ENCODE measurements at places on chromosomes 3 and 15.
A peak's percentile ranks its signal among the peaks of the same experiment; 100 is the strongest.

GRCh38 chr15:75952525-75952924 is 48.8 kb downstream of the FBXO22 start:
- no peak for DNase-seq

- no peak for DNase-seq
These were observed 100.3 kb downstream of the STRIT1 start for GRCh38 chr3:155192957-155193746.

GRCh38 chr15:98455904-98456303 is 192.4 kb upstream of the IGF1R start:
- DNase-seq, result no peak

DNA sequence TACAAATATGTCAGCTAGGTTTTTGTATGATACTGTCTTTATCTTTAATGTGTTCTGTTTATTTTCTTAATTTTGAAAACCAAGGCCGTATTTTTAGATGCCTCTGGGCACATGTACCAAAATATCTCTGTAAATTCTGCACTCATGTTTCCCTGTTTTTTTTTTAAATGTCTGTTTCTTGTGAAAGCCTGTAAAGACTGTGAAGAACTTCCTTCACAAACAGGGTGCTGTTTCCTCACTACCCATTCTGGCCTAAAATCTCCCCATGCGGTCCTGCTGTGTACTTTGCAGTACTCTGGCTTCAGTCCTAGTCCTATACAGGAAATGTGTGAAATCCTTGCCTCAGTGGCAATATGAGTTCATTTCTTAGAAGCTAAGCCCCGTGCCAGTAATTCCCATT is 133.4 kb upstream of the ZBTB20 start:
- no peak for DNase-seq

GRCh38 chr3:77319711-77320110 is 279.8 kb downstream of the ROBO2 start:
- DNase-seq, result peak; percentile 29

DNA sequence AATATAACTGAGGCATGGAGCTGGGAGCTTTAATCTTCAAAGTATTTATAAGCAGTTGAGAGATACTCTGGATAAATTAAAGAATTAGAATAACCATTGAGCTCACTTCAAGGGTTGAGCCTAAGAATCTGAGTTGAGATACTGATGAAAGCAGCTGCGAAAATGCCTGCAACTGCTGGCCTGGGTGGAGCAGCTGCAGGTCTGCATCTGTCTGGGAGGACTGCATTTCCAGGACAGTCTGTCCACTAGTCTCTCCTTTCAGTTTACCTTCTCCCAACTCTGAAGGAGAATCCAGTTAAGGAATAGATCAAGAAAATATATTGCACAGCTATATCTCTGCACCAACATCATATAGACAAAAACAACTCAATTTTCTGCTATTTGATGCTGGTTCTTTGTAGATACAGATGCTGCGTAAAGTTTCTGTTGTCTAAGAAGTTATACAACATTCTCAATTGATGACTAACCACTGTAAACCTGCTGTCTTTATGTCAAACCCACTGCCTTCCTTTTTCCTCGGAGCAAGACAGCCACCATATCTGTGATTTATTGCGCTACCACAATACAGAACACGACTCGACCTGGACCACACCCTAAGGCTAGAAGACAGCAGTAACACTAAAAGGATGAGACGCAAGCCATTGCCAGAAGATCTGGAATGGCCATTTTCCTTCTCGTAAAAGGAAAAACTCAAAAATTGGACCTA is 245.1 kb downstream of the MAGI1 start:
- DNase-seq, result no peak

- DNase-seq, result no peak
These were observed 252.8 kb upstream of the RORA start for GRCh38 chr15:61481886-61482285.

DNA sequence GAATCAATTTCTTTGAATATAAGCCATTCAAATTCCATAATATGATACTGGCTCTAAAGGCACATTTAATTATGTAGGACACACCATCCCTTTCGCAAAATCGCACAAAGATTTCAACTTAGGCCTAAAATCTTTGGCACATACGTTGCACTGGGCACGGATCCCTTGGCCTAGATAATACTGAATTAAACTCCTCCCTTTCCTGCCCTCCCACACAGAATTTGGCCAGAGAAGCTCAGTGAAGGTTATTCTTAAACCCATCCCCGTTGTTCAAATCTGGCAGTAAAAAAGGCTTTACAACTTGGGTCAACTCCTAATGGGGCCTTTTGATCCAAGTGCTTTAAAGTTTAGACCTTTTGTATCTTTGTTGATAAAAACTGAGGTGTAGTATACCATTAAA is 247.2 kb downstream of the PTPRG start:
- DNase-seq, result no peak

DNA sequence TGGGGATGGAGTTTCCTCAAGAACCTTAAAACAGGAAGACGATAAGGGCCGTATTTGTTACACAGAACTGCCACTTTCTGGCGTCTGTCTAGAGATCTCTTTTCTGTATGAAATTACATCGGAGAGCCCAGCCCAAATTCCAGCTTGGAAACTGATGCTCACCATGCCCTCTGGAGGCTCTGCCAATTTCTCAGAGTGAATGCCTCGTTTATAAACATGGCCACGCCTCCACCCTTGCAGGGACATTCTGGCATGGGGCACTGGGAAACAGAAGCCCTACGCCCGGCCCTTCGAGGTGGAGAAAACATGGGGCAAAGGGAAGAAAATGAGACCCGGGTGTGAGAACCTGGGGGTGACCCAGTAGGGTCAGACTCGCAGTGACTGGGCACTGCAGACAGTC is 53.4 kb upstream of the SEC13 start:
- no peak for DNase-seq

DNA sequence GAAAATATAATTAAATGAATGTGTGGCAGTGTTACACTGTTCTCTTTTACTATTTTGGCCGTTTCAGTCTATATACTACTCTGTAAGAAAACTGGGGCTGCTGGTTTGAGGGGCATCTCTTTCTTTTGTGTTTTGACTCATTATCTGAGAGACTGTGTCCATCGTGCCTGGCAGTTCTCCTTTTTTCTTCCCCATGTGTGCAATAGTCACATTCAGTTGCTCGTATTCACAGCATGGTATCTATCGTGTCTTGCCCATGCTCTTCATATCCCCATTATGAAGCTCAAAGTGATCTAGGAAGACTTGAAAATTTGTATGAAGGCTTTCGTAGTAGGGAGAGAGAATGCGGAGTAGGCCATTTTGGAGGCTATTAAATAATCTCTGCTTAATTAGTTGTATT is 29.8 kb upstream of the FAH start:
- DNase-seq, result peak; percentile 80

GRCh38 chr3:188931531-188931930 is 240.2 kb upstream of the TPRG1 start:
- DNase-seq, result no peak

DNA sequence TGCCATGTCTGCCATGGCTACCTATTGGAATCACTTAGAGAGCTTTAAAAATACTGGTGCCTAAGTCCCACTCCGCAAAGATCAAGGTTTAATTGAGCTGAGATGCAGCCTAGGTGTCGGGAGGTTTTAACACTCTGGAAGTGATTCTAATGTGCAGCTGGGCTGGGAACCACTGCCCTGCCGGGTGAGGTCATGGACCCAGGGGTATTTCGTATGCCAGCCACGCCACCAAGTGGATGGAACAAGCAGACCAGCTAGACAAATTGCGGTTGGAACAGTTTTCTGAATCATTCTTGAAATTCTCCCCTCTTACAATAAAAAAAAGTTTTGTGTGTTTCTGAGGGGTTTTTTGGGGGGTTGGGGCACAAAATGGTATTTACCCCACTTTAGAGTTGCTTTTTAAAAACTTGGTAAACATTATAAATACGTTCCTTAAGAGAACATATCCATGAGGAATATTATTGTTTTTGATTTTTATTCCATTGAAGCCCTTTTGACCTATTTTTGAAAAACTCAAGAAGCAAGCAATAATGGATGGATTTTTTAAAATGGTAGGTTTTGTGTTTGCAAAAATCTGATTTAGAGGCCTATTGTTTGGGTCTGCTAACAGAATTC is 66.2 kb upstream of the CSTA start:
- peak; percentile 83 for DNase-seq

- DNase-seq, result no peak
These were observed 4.2 kb downstream of the SLC28A1 start for GRCh38 chr15:84888639-84889038.

GRCh38 chr3:56904552-56905215 is 102.9 kb upstream of the ARHGEF3 start:
- DNase-seq, result no peak

- no peak for DNase-seq
These were observed 64.6 kb upstream of the P2RY1 start for GRCh38 chr3:152770296-152770695.

- no peak for DNase-seq
These were observed 4.8 kb upstream of the SACM1L start for GRCh38 chr3:45684327-45684892.

GRCh38 chr15:100598655-100599054 is 3.3 kb downstream of the LINS1 start:
- DNase-seq, result no peak

- no peak for DNase-seq
These were observed 263.3 kb upstream of the NR2E3 start for GRCh38 chr15:71547011-71547410.

DNA sequence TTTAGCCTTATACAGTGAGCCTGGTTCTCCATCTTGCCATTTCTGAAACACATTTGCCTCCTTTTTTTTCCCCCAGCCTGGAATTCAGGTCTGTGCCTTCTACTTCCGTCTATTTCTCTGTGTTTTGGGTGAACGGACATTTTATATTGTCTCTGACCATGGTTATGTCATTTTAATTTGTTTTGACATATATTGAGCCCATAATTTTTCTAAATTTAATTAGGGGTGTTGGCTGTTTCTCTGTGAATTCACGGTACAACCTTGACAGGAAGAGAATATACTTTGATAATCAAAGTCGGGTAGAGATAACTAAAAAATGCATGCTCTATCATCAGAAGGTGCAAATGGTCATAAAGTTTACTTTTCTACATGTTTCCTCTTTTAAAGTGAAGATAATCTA is 361.4 kb downstream of the VGLL3 start:
- no peak for DNase-seq

DNA sequence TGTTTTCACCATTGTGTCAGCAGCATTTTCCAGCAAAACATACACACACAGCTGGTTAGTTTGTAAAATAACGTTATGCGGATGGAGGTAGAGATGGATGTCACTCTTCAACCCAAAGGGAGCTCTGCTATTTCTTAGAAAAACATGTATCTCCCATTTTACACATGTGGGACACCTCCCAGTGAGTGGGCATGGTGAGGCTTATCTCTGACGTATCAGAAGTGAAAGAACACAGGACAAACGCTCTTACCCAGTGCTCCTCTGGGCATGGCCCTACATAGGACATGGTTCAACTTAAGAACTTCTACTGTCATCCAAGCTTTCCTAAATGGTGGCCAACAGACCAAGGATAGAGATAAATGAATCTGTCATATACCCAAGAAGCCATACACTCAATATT is 2.1 kb downstream of the FAM240A start:
- DNase-seq, result no peak

DNA sequence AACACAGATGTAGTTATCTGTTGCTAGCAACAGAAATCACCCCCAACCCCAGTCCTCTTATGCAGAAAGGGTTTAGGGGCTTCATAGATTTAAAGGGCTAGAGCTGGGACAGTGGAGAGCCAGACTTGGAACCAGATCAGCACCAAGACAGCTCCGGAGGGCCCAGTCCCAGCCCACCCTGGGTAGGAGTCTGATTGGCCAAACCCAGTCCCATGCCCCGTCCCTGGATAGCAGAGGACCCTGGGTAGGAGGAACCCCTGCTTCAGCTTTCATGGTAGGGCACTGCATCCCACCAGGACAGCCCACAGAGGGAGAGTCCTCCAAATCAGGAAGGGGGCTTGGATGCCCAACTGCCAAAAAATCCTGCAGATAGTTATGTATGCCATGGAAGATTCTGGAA is 103.0 kb downstream of the CORO2B start:
- DNase-seq, result no peak

DNA sequence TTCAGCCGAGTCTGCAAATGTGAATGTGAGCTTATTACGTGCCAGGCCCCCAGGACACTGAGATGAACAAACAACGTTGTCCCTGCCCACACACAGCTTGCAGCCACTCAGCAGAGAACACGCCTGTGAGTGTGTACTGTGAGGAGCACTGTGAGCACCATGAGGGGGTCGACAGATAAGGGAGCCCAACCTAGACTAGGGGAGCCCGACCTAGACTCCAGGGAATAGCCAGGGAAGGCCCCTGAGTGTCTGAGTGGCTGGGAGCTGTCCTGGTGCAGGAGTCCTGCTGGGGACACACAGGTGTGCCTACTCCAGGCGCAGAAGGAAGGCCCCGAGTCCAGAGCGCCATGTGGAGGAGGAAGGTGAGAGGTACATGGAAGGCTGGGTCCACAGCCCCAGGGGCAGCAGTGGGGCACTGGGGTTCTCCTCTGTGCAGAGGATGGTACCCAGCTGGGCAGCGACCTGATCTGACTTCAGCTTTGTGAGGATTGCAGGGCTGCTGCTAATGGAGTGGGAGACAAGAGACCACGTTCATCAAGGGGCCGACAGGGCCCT is 36.5 kb downstream of the MGLL start:
- DNase-seq, result no peak

DNA sequence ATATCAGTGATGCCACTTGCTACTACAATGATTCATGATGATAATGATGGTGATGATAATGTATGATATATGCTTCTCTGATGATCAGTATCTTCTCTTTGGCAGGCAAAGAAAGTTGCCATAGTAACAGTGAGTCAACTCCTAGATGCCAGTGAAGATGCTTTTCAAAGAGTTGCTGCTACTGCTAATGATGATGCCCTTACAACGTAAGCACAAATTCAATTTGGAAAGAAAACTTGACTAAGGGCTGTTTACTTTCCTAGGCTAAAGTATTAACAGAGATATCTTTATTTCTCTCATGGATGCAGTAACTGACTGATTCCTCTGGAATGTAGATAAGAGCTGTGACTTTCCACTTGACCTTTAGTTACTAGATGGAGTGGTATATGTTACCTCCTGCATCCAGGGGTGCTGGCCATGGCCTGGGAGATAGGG is 27.8 kb downstream of the ADGRG7 start:
- DNase-seq, result no peak

DNA sequence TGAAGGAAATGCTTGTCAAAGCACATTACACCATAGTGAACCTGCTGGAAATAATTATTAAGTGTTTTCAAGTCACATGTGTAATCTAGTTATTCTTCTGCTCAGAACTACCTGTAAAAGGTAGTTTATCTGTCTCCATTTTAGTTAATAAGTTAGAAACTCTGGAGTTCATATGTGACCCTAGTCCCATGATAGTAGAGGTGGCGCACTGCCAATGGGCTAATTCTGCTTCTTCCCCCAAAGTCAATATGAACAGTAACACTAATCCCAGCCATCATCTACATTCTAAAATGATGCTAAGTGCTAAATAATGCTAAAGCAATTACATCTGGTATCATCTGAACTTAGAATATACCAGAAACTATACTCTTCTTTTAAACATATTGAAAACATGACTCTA is 361.0 kb upstream of the NECTIN3 start:
- no peak for DNase-seq

- DNase-seq, result peak; percentile 96
These were observed 168.8 kb upstream of the TLE3 start for GRCh38 chr15:70266412-70267121.

Data from NB4 (cell line).